ENCODE measurements at places on chromosomes 5 and 9. TPM values are rescaled to one million over a fixed set of nuclear protein-coding genes. Genes with fewer than 3 reads are reported as not detected.

LCN1 gene
- not detected for total RNA-seq

CEP72 gene
- 4.1 TPM for total RNA-seq

ADAMTS13 gene
- 0.98 TPM for total RNA-seq

OR1K1 gene
- not detected for total RNA-seq

CD274 gene
- total RNA-seq: 26.7 TPM

SERF1B gene
- 15.0 TPM for total RNA-seq

SIT1 gene
- total RNA-seq: not detected

EPB41L4A gene
- 29.1 TPM for total RNA-seq

SLC25A2 gene
- 0.48 TPM for total RNA-seq

ASPN gene
- total RNA-seq: not detected

All from vein endothelial cell (primary cell).